SW480 (cell line): ENCODE measurements at places on chromosomes 7 and 10.

- peak; percentile 13 for DNase-seq
Observed at GRCh38 chr10:131242007-131242406, 69.5 kb downstream of the TCERG1L start.

GRCh38 chr7:121459148-121459547, 63.0 kb upstream of the FAM3C start:
- DNase-seq = no peak

GRCh38 chr10:131843881-131844284, 56.9 kb upstream of the PPP2R2D start:
- DNase-seq = no peak

DNA sequence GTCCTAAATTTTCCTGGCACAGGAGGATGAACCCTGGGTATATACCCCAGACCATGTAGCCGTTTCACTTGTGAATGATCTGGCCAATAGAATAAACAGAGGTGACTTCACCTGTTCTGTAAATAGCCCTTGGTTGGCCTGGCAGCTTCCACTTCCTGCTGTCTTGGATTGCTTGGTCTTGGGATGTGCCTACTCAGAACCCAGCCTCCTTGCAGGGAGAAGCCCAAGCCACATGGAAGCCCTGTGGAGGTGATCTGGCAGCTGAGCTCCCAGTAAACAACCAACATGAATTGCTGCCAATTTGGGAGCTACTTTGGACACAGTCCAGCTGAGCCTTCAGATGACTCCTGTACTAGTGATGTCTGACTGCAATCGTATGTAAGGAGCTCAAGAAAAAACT, 4.8 kb upstream of the RAPGEF5 start:
- DNase-seq = no peak

DNA sequence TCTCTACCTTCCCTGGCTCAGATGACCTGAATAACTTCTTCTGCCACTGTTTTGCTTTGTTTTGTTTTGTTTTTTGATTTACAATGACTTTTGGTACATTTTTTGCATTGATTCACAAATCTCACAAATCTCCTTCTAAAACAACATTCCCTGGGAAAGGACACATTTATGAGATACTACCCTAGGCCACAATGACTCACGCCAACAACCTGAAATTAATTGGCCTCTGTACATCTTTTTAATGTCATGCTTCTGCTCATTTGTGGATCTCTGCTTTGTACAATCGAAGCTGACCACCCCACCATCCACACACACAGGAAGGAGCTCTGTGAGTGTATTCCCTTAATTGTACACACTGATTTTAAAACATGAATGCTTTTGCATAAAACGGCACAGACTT, 156.7 kb upstream of the PFKP start:
- no peak for DNase-seq

- DNase-seq = peak; percentile 67
Observed at GRCh38 chr7:105769901-105770628, 106.3 kb downstream of the ATXN7L1 start.

DNA sequence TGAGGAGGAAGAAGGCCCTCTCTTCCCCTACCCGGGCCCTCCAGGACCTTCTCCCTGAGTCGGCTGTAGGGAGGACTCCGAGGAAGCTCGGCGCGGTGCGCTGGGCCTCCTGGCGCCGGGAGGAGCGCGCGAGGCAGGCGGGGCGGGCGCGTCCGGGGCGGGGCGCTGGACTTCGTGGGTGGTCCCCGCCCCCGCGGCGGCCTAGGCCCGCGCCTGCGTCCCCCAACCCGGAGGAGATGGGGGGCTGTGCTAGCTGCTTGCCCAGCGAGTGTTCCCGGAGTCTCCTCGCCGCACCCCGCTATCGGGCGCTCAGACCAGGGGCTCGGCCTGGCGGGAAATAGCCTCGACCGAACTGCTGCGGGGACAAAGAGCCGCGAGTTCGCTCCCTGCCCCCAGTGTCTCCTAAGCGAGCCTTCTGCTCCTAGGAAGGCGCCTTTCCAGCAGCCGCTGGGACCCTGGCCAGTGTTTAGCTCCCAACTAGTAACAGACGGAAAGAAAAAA, 19.2 kb upstream of the SMO start:
- no peak for DNase-seq

DNA sequence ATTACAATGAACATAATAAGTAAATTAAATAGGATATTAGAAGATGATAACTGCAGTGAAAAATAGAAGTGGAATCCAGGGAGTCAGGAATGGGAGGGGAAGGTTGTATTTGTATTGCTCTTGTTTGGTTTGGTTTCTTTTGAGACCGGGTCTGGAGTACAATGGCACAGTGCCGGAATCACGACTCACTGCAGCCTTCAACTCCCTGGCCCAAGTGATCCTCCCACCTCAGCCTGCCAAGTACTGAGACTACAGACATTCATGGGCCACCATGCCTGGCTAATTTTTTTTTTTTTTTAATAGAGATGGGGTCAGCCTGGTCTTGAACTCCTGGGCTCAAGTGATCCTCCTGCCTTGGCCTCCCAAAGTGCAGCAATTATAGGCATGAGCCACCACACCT, 59.9 kb upstream of the LRRC4 start:
- no peak for DNase-seq

DNA sequence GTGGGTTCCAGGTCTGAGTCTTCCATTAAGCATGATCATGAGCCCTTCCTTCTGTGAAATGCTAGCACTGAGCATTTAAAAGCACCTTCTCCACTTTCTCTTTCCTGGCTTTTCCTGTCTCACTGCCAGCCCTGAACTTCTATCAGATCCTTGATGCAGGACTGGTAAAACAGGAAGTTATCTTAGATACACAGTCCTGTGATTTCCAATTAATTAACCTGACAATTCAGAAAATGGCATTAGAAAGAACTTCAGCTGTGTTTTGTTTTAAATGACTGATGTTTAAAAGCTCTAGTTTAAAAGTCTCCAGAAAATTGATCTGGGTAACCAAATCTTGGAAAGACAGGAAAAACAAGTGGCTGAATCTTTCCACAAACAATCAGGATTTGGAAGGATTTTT, 79.0 kb upstream of the MACROH2A2 start:
- DNase-seq = no peak

DNA sequence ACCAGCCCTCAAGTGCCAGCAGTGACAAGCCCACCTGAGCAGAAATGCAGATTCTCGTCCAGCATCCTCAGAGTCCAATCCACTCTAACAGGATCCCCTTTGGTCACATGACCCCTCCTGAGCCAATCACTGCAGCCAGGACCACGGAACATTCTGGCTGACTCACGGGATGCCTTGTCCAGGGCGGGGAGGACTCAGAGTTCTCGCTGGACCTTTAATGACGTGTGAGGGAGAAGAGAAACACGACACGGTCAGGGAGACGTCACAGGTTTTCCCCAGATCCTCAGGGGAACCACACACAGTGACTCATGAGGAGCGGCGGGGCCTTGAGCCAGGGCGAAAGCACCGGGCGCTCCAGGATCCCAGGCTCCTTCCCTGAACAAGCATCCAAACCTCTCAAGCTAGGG, 155.7 kb downstream of the PTPRN2 start:
- DNase-seq = peak; percentile 65

DNA sequence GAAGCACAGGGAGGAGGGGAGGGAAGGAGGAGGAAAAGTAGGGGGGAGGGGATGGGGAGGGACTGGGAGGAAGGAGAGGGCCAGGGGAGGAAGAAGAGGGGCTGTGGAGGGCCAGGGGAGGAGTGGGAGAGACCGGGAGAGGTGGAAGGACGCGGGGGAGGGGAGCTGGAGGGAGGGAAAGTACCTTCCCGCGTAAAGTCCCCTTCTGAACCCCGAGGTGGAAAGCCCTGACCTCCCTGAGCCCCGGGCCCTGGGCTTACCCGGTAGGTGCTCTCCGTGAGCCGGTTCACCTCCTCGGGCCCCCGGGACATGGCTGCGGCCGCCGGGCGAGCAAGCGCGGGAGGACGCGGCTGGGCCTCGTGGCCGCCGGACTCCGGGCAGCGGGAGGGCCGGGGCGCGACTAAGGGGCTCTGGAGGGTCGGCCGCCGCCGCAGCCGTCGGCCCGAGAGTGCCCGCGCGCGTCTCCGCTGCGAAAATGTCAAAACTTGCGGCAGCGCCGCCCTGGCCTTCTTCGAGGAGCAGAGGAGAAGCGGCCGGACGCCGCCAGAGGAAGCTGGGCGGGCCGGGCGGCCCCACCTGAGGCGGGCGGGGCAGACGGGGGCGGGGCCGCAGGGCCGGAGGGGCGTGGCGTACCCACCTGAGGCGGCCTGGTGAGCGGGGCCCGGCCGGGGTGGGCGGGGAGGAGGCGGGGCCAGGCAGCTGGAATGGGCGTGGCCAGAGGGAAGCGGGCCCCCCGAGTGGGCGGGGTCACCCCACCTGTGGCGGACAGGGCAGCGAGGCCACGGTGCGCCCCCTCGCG, at the start of gene BAIAP2L1:
Gene BAIAP2L1 (minus strand): TSS at position 549 of the 799 bp plus-strand sequence. CDS start 238 bp downstream, at position 311.
- DNase-seq = peak; percentile 93

DNA sequence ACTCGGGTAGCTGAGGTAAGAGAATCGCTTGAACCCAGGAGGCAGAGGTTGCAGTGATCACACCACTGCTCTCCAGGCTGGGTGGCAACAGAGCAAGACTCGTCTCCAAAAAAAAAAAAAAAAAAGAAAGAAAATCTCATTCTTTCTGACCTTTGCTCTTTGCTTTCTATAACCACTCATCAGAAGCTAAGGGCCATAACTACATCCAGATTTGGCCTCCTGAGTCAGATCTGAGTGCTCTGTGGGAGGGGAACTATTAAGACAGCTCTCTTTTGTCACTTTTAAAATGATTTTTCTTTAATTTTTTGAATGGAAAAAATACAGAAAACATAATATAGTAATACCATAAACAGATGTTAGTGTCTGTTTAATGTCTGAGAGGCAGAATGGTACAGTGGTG, 210.1 kb downstream of the KIAA1217 start:
- no peak for DNase-seq

- no peak for DNase-seq
Observed at GRCh38 chr10:69876931-69877330, 75.2 kb downstream of the COL13A1 start.

- no peak for DNase-seq
Observed at GRCh38 chr10:64011912-64012714, 490.9 kb downstream of the REEP3 start.

DNA sequence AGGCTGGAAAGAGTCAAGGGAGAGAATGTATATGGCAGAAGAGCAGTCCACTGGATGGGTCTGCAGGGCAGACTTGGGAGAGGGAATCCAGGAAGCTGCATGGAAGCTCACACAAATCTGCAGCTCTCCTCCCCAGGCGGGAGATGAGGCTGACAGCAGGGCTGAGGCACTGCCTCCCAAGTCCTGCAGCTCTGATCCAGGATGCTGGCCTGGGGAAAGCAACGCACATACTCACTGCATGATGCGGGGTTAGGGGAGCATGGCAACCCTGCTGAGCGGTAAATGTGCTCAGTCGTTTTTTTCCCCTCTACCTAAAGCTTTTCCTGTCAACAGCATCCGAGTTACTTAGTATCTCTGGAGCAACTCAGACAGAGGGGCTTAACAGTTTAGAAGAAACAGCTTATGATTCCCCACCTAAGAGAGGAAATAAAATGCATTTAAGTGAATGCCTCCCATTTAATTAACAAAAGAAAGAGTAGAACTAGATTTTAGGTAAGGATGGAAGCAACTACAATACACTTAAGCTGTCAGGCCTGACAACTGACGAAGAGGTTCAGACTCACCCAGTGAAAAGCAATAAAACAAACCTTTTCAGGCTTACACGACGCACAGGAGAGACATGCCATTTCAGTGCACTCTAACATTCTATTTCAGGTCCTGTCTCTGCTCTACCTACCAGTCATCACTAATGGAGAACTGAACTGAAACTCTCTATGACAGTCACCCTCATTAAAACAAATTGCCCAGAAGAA, 37.0 kb downstream of the CHCHD3 start:
- no peak for DNase-seq

GRCh38 chr7:16759840-16760239, 6.3 kb downstream of the TSPAN13 start:
- no peak for DNase-seq

- no peak for DNase-seq
Observed at GRCh38 chr10:72020914-72021809, 57.0 kb downstream of the CHST3 start.

- DNase-seq = no peak
Observed at GRCh38 chr7:112882511-112882910, 92.3 kb upstream of the TMEM168 start.

DNA sequence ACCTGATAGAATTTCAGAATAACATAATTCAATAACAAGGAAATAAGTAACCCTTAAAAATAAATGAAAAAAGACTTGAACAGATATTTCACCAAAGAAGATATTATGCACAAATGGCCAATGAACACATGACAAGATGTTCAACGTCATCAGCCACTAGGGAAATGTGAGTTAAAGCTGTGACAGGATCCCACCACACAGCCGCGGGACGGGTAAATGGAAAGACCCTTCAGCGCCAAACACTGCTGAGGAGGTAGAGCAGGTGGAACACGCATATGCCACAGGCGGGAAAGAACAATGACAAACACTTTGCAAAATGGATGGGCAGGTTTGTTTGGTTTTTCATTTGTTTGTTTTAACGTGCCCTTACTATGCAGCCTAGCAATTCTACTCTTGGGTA, 86.1 kb upstream of the RNF32 start:
- no peak for DNase-seq

DNA sequence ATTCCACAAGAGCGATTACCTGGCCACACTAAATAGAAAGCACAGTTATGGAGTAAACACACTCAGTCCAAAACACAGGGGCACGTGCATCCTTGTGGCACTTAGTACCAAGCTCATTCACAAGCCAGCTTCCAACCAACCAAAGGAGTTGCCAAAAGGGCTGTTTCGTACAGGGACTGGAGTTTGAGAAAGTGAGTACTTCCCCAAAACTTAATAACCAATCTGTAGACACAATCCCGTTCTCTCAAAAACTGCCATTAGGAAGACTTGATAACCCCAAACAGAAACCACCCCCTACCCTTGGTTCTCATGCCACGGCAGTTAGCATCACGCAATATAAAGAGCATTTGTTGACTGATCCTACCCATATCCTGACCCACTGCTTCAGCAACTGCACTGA, 166.2 kb upstream of the ASAH2 start:
- DNase-seq = no peak

DNA sequence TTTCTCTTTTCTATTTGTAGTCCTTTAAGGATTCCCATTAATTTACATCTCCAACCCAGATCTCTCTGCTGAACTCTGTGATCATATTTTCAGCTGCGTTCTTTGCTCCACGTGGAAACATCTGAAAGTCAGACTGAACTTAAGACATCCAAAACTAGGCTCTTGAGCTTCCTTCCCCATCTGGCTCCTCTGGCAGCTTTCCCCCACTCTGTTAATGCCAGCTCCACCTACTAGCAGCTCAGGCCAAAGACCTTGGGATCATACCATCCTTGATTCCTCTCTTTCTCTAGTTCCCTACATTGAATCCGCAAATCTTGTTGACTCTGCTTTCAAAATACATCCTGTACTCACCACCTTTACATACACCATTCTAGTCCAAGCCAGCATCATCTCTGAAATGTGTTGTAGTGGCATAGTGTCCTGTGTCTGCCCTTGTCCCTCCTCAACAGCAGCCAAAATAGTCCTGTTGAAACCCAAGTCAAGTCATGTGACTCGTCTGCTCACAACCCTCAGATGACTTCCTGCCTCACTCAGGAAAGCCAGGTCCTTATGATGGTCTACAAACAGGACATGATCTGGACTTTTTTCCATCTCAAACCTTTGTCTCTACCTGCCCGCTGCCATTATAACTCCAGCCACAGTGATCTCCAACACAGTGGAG, 7.0 kb downstream of the REEP3 start:
- DNase-seq = no peak
